Heart left ventricle (tissue), 16 donors: ENCODE measurements at places on chromosomes 7 and 10. TPM values are rescaled to one million over a fixed set of nuclear protein-coding genes. Genes with fewer than 3 reads are reported as not detected.

GTF2I gene
- total RNA-seq, result 108 TPM

LIPA gene
- 13.6 TPM for total RNA-seq

RBP4 gene
- total RNA-seq, result 63.4 TPM

FGFBP3 gene
- 0.33 TPM for total RNA-seq

GPER1 gene
- total RNA-seq, result 1.4 TPM

C10orf53 gene
- total RNA-seq, result not detected

HECW1 gene
- not detected for total RNA-seq

GRCh38 chr7:3673524-3673923 lies 372.5 kb downstream of the SDK1 start:
- no peaks in the 10 kb centered on the region for H3K27me3 ChIP-seq
- no peaks in the 10 kb centered on the region for H3K4me1 ChIP-seq
- no peaks in the 10 kb centered on the region for H3K36me3 ChIP-seq
- no peak overlapping the region for H3K4me3 ChIP-seq
- DNase-seq, result no peak

DNA sequence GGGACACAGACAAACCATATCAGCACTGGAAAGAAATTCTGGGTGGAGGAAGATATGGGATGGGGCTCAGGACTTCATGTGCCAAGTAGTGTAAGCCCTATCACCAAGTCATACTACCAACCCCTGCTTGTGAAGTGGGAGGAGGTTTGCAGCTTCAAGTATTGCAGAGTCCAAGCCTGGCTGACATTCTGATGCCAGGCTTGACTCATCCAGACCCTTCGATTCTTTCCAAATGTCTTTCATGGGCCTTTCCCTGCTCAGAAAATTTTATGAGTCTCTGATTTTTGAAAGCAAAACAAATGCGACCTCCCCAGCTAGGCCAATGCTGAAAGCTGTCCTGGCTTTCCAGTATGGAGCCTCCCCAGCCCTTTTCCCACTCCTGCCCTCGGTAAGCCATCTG lies 45.1 kb upstream of the SMNDC1 start:
- no peak overlapping the region for H3K4me3 ChIP-seq
- H3K27me3 ChIP-seq, result no peaks in the 10 kb centered on the region
- H3K36me3 ChIP-seq, result no peaks in the 10 kb centered on the region
- DNase-seq, result no peak
- peaks cover 7% of the 10 kb centered on the region for H3K4me1 ChIP-seq
- no peak overlapping the region for H3K27ac ChIP-seq

- no peaks in the 10 kb centered on the region for H3K27me3 ChIP-seq
- H3K27ac ChIP-seq, result no peak overlapping the region
- no peaks in the 10 kb centered on the region for H3K36me3 ChIP-seq
- no peak for DNase-seq
- H3K4me3 ChIP-seq, result no peak overlapping the region
Measured at GRCh38 chr7:137657476-137658189, 189.1 kb downstream of the DGKI start.

- peak overlapping the region; percentile 98 for H3K4me3 ChIP-seq
- peaks cover 18% of the 10 kb centered on the region for H3K36me3 ChIP-seq
- H3K4me1 ChIP-seq, result peaks cover 22% of the 10 kb centered on the region
Measured at GRCh38 chr10:92290076-92290836, 622 bp downstream of the CPEB3 start.

- no peaks in the 10 kb centered on the region for H3K27me3 ChIP-seq
- H3K36me3 ChIP-seq, result peaks cover 3% of the 10 kb centered on the region
- peak; percentile 40 for DNase-seq
- H3K4me3 ChIP-seq, result no peak overlapping the region
Measured at GRCh38 chr7:1985042-1985441, 247.7 kb downstream of the MAD1L1 start.

GRCh38 chr10:57657164-57657765 lies 610.4 kb downstream of the IPMK start:
- no peaks in the 10 kb centered on the region for H3K27me3 ChIP-seq
- H3K27ac ChIP-seq, result no peak overlapping the region
- no peak overlapping the region for H3K4me3 ChIP-seq
- no peak for DNase-seq
- H3K4me1 ChIP-seq, result no peaks in the 10 kb centered on the region

DNA sequence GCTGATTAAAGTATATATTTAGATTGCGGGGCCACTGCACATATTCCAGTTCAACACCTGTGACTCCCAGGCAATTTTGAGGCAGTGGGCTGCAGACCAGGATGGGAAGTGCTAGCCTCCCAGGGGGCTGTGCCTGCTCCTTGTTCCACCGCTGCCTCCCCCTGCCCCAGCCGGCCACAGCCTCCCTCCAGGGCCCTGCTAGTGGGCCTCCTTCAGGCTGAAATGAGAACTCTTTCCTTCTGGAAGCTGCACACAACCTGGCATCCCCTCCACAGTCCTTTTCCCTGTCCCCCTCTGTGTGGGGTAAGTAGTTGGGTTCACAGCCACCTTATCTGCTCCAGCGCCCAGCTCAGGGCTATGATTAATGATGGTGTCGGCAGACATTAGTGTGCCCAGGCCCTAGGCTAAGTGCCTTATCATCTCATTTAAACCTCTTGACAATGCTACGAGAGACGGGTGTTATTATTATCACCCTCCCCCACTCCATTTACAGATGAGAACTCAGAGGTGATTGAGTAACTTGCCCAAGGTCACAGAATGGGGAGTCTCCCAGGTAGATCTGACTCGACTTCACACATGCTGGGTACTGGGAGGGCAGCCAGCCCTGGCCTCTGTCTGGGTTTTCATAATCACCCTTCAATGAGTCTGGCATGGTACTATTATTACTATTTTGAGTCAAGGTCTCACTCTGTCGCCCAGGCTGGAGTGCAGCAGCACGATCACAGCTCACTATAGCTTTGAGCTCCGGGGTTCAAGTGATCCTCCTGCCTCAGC lies 10.8 kb upstream of the SFRP5 start:
- H3K4me3 ChIP-seq, result no peak overlapping the region
- H3K4me1 ChIP-seq, result peaks cover 16% of the 10 kb centered on the region
- H3K27ac ChIP-seq, result peak overlapping the region; percentile 68

- no peak for DNase-seq
- no peak overlapping the region for H3K4me3 ChIP-seq
- no peaks in the 10 kb centered on the region for H3K27me3 ChIP-seq
- no peak overlapping the region for H3K27ac ChIP-seq
- H3K36me3 ChIP-seq, result no peaks in the 10 kb centered on the region
Measured at GRCh38 chr7:46786221-46786954, 795.5 kb downstream of the TNS3 start.

- peak overlapping the region; percentile 97 for H3K27ac ChIP-seq
- peak overlapping the region; percentile 70 for H3K4me3 ChIP-seq
- no peak for DNase-seq
- H3K27me3 ChIP-seq, result no peaks in the 10 kb centered on the region
- peaks cover 18% of the 10 kb centered on the region for H3K4me1 ChIP-seq
Measured at GRCh38 chr7:76359978-76360638, 1.3 kb upstream of the YWHAG start.

DNA sequence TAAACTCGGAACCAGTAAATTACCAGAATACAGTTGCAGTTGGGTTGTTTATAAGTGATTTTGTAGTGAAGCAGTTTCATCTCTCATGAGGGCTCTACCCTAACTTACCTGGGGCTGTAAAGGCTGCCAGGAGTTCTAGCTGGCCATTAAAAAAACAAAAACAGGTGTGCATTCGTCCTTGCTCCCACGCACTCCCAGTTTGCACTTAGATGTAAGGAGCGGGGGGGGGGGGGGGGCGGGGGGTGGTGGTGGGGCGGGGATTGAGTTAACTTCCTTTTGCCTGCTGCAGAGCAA lies 2.3 kb upstream of the PFKFB3 start:
- H3K4me1 ChIP-seq, result peaks cover 21% of the 10 kb centered on the region
- DNase-seq, result no peak
- no peaks in the 10 kb centered on the region for H3K36me3 ChIP-seq
- no peaks in the 10 kb centered on the region for H3K27me3 ChIP-seq

DNA sequence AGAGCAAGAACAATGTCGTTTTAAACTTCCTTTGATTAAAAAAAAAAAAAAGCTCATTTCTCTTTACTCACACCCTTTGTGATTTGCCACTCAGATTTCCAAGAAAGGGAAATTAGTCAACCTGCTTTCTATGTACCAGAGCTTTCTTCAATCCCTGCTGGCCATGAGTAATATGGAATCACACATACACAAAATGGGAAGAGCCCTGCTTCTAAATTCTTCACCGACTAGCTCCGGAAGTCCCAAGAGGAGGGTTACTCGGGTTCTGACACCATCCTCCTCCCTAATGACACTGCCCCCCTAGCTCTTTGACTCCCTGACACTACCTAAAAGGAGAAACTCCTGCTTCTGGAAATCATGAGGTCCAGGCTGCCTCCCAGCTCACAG lies 81.8 kb upstream of the SFMBT2 start:
- H3K4me1 ChIP-seq, result peaks cover 11% of the 10 kb centered on the region
- peaks cover 11% of the 10 kb centered on the region for H3K27me3 ChIP-seq
- no peaks in the 10 kb centered on the region for H3K36me3 ChIP-seq
- DNase-seq, result no peak
- no peak overlapping the region for H3K4me3 ChIP-seq

GRCh38 chr7:44194069-44194468 lies 4.8 kb upstream of the GCK start:
- H3K36me3 ChIP-seq, result no peaks in the 10 kb centered on the region
- peaks cover 21% of the 10 kb centered on the region for H3K27me3 ChIP-seq
- no peak for DNase-seq
- no peaks in the 10 kb centered on the region for H3K4me1 ChIP-seq
- H3K4me3 ChIP-seq, result no peak overlapping the region
- no peak overlapping the region for H3K27ac ChIP-seq

DNA sequence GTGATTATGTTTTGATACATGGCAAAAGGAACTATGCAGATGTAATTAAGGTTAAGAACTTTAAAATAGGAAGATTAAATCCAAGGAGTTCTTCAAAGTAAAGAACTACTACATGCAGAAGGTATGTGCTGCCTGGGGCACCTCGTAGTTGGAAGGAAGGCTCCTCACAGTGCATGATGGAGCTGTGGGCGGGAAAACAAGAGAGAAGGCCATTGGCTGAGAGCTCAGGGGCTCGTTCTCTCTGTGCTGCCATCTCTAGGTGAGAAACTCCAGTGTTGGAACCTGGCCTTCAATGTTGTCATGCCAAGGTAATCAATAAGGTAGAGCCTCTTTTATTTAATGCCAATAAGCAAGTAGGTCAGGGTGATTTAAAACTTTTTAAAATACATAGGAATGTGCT lies 391.4 kb upstream of the ETV1 start:
- H3K27me3 ChIP-seq, result no peaks in the 10 kb centered on the region
- H3K4me1 ChIP-seq, result peaks cover 3% of the 10 kb centered on the region
- no peaks in the 10 kb centered on the region for H3K36me3 ChIP-seq
- H3K4me3 ChIP-seq, result no peak overlapping the region

DNA sequence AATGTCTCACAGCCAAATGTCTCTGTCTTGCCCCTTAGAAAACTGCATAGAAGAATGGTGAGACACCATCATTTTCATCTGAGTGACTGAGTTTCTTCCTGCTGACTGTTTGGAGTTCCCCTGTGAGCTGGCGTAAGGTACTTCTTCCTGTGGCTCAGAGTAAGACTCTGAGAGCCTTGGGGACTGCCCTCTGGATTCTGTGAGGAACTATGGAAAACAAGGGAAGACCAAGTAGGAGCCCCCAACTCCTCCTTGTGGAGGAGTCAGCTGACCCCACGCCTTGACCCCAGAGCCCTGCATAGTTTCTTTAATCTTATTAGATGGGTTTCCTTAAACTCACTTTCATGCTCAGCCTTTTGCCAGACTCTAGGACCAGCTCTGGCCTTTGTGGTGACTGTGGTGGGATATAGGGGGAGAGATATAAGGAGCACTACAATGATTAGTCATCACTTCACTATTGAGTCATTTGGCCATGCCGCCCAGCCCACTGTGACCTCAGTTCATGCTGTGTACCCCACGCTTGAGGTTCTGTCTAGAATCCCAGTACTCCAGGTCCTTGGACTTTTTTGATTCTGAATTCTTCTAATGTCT lies 51.8 kb upstream of the FAM133B start:
- H3K36me3 ChIP-seq, result no peaks in the 10 kb centered on the region
- DNase-seq, result no peak
- no peaks in the 10 kb centered on the region for H3K27me3 ChIP-seq
- peaks cover 38% of the 10 kb centered on the region for H3K4me1 ChIP-seq
- no peak overlapping the region for H3K27ac ChIP-seq

- H3K4me3 ChIP-seq, result no peak overlapping the region
- H3K4me1 ChIP-seq, result peaks cover under 1% of the 10 kb centered on the region
- H3K36me3 ChIP-seq, result no peaks in the 10 kb centered on the region
Measured at GRCh38 chr7:102292813-102293798, 6.4 kb downstream of the SH2B2 start.

DNA sequence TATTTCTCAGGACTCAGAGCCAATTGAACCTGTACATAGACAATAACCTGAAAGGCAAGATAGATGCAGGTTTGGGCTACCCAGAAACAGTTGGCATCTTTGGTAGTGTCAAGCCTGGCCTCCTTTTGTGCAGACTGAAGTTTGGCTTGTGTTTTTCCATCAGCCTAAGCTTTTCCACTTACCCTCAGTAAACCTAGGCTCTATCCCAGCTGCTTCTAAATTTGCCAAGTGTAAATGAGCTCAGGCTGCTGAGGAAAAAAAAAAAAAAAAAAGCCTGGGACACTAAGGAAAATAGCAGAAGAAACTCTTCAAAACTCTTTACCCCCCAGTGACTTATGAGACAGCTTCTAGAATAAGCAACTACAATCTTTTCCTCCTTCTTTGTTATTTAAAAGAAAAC lies 316.3 kb upstream of the SORCS1 start:
- H3K27ac ChIP-seq, result no peak overlapping the region
- no peaks in the 10 kb centered on the region for H3K27me3 ChIP-seq
- no peak overlapping the region for H3K4me3 ChIP-seq
- no peaks in the 10 kb centered on the region for H3K4me1 ChIP-seq
- no peaks in the 10 kb centered on the region for H3K36me3 ChIP-seq

DNA sequence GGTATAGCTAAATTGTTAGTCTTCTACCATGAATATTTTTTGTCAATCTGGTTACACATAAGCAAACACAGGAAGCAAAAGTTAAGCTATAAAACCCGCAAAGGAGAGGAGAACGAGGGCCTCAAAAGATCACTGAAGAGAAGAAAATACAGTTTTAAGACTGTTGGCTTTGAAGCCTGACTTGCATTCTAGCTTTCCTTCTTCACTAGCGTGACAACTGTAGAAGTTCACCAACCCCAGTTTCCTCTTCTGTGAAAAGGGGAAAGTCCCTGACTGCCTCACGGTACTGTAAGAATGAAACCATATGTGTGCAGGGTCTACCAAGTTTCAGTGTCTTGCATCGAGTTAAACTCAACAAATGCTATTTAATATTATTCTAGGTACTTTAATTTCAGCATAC lies 7.5 kb upstream of the LRRN3 start:
- H3K27ac ChIP-seq, result no peak overlapping the region
- H3K36me3 ChIP-seq, result no peaks in the 10 kb centered on the region
- no peaks in the 10 kb centered on the region for H3K4me1 ChIP-seq
- H3K4me3 ChIP-seq, result no peak overlapping the region

GRCh38 chr7:44163591-44163990 lies 22.5 kb upstream of the MYL7 start:
- no peaks in the 10 kb centered on the region for H3K4me1 ChIP-seq
- H3K27ac ChIP-seq, result no peak overlapping the region
- no peak overlapping the region for H3K4me3 ChIP-seq
- DNase-seq, result no peak
- no peaks in the 10 kb centered on the region for H3K27me3 ChIP-seq
- H3K36me3 ChIP-seq, result no peaks in the 10 kb centered on the region

- H3K36me3 ChIP-seq, result peaks cover 13% of the 10 kb centered on the region
- H3K27me3 ChIP-seq, result no peaks in the 10 kb centered on the region
- no peak overlapping the region for H3K27ac ChIP-seq
- no peak for DNase-seq
- H3K4me3 ChIP-seq, result no peak overlapping the region
- no peaks in the 10 kb centered on the region for H3K4me1 ChIP-seq
Measured at GRCh38 chr10:132643709-132644526, 106.3 kb downstream of the INPP5A start.

GRCh38 chr10:31836569-31837406 lies 91.8 kb downstream of the ARHGAP12 start:
- DNase-seq, result no peak
- H3K27ac ChIP-seq, result no peak overlapping the region
- no peaks in the 10 kb centered on the region for H3K4me1 ChIP-seq
- H3K36me3 ChIP-seq, result peaks cover 10% of the 10 kb centered on the region
- no peaks in the 10 kb centered on the region for H3K27me3 ChIP-seq
